Stimulated activated CD4-positive, alpha-beta T cell treated with anti-CD3 and anti-CD28 coated beads, Interleukin-15, amount 100 ng/mL, for 48 hours (primary cell): ENCODE measurements at places on chromosomes 4 and X.

DNA sequence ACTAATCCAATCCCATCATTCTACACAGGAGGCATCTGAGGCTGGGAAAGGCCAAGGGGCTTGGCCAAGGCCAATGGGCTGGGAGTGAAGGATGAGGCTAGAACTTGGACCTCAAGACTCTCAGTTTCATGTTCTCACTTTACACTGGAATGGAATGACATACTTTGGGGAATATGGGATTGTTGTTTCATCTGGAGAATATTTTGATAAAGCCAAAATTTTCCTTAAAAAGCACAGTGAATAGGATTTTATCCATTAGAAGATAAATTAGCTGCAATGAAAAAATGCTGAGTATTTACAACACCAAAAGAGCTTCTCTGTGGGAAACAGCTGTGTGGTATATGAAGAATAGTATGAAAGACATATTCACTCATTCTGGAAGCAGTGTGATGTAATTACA, 29.3 kb downstream of the SMIM20 start:
- no peak for DNase-seq

DNA sequence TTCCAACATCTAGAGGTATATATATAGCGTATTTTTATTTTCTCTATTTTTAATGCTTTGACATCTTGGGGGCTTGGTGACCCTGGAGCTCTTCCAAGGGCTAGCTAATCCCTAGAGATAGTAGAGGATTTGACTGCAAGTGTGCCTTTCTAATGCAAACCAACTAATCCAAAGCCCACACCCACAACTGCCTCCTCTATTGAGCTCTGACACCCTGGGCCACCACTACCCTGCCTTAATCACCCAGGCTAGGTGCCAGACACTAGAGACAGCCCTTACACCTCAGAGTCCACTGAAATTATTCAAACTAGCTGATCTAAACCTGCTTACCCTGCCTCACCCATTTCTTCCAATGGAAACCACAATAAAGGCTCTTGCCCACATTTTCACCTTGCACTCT, 69.6 kb upstream of the ATXN3L start:
- no peak for DNase-seq

DNA sequence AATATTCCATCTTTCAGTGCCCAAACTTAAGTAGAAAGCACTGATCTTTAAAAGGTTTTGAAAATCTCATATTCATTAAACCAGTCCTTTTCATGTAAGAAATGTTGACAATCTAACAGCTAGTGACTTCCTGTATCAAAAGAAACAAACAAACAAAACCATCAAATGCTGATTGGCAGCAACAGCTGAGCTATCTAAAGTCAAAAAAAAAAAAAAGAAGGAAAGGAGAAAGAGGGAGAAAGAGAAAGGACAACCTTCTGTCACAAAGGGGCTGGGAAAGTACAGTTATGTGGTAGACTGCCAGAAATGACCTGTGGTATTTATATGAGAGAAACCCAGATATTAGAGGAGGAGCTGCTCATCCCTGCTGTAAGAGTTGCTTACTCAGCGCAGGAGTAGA, 614.6 kb upstream of the SMIM31 start:
- DNase-seq, result no peak

GRCh38 chr4:174218127-174218790, 65.2 kb downstream of the FBXO8 start:
- DNase-seq, result no peak

- DNase-seq, result no peak
Observed at GRCh38 chr4:47561331-47561730, 76.3 kb downstream of the ATP10D start.

GRCh38 chr4:878796-879728, 53.1 kb downstream of the GAK start:
- DNase-seq, result no peak

DNA sequence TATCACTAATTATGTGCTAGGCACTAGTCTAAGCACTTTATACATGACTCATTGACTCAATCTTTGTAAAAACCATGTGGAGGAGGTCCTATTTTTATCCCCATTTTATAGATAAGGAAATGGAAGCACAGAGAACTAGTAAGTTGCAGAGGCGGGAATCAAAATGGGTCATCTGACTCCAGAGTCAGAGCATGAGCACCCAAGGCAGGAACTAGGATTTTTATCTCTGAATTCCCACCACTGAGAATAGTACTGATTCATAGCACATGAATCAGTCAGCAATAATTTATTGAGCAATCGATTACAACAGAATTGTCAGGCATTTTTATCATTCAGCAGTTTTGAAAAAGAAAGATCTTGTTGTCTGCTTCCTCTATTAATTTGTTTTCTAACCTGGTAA, 19.3 kb downstream of the SCARB2 start:
- no peak for DNase-seq
